Stimulated activated CD8-positive, alpha-beta memory T cell treated with anti-CD3 and anti-CD28 coated beads, Interleukin-7, amount 100 ng/mL, for 24 hours (primary cell): ENCODE measurements at places on chromosomes 2 and 18.

GRCh38 chr2:113187771-113188170 is 14.0 kb downstream of the PSD4 start:
- no peak for DNase-seq

DNA sequence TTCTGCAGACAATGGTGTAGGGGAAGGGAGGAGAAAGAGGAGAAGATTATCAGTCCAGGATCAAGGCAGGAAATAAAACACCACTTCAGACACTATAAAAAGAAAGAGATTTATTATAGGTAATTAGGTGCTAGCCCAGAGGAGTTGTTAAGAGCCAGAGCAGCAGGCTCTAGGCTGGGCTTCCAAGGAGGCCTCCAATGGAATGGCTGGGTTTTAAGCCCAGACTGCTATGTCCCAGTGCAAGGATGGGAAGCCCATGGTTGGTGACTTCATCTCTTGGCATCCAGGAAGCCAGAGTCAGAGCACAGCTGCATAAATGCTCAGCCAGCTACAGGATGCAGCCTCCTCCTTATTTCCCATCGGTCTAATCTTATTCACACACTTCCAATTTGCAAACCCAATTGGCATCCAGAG is 95.6 kb downstream of the LAMA3 start:
- no peak for DNase-seq

DNA sequence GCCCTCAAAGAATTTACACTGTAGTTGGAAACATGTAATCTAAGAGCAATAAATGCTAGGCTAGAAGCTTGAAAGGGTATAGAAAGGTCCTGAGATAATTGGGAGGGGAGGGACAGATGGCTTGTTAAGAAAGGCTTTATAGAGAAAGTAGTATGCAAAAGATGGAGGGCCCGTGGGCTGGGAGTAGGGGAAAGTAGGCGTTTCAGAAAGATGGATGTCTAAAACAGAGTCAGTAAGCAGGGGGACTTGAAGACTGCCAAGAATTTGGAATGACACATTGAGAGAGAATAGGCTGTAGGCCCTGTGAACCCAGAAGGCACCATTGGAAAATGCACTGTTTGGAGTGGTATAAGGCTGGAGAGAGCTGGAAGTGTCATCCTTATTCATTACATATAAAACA is 822 bp downstream of the PSMG2 start:
- no peak for DNase-seq

- no peak for DNase-seq
Observed at GRCh38 chr18:74509856-74510769, 13.9 kb downstream of the CNDP2 start.
